Suppressor macrophage (primary cell): ENCODE measurements at places on chromosomes 2 and 18.

- DNase-seq, result no peak
Measured at GRCh38 chr2:1952582-1952981, 208.3 kb upstream of the PXDN start.

DNA sequence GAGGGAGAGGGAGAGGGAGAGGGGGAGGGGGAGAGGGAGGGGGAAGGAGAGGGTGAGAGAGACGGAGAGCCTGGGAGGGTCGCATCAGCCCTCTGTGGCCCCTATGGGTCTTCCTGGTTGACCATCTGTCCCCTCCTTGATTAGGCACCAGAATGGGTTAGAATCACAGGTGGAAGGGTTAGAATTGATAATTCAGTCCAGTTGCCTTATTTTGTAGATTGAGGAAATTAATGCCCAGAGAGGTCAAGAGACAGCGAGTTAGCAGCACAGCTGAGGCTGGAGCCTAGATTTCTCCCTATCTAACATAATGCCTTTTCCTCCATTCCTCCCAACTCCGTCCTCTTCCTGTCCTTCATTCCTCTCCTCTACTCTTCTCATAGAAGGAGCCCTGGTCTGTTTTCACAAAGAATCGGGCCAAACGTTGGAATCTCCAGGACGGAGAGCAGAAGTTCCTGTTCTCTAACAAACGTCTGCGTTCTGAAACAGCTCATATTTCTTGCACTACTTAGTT, 338 bp upstream of the THUMPD2 start:
- peak; percentile 3 for DNase-seq

GRCh38 chr2:16584824-16585540, 80.7 kb downstream of the CYRIA start:
- DNase-seq, result peak; percentile 42

DNA sequence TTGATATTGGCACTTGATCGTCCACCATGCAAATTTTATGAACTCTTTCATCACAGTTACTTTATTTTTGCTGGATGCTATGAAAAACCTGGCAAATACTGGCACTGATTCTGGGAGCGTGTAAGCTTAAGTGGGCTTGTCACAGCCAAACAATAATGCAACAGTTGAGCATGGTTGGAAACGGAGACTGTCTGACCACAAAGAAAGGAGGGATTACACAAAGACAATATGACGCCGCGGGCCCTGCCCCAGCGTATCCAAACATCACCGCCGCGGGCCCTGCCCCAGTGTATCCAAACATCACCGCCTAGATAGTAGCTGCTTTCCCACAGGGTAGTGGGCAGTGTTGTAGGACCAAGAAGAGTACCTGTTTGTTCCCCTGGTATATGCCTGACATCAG, 135.9 kb downstream of the PRPF40A start:
- no peak for DNase-seq

GRCh38 chr2:75627902-75628504, 18.6 kb upstream of the MRPL19 start:
- peak; percentile 73 for DNase-seq

DNA sequence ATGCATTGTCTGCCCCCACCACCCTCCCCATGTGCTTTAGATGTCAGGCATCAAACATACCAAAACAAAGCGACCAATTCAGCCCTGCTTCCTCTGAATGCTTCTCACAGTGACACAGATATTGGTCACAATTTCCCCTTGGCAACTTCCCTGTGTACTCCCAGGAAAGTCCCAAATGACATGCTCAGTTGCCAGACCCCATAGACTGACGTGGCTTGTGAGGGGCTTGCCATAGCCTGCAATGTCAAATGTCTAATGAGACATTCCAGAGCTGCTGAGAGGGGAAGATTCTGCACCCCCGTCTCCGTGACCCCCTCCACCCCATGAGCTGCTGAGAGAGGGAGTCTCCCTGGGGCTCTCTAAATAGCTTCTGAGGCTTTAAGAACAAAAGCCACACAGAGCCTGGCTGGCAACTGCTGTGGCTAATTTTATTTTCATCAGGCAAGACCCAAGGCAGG, 47.3 kb downstream of the RFTN2 start:
- DNase-seq, result peak; percentile 74
